Stimulated activated CD4-positive, alpha-beta T cell treated with anti-CD3 and anti-CD28 coated beads, Interleukin-15, amount 100 ng/mL, for 1 hour (primary cell): ENCODE measurements at places on chromosomes 11 and 22.

GRCh38 chr22:38135133-38135706 is 24.7 kb upstream of the BAIAP2L2 start:
- no peak for DNase-seq

DNA sequence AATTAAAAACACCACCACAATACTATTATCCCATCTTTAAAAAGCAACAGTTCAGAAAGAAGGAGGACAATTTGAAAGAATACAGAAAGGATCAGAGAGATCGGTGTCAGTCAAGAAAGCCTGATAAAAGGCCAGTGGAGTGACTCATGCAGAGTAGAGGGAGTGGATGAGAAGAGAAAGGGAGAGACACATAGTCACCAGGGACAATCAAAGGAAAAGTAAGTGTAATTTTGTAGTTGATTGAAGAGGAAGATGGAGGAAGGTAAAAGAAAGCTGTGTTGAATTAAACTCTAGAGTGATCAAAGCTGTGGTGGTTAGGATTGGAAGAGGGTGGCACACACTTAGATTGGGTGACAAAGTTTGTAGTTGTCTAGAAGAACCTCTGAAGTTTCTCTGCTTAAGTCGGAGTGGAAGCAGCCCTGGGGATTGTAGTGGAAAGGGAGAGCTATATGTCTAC is 14.1 kb downstream of the SPECC1L start:
- no peak for DNase-seq

DNA sequence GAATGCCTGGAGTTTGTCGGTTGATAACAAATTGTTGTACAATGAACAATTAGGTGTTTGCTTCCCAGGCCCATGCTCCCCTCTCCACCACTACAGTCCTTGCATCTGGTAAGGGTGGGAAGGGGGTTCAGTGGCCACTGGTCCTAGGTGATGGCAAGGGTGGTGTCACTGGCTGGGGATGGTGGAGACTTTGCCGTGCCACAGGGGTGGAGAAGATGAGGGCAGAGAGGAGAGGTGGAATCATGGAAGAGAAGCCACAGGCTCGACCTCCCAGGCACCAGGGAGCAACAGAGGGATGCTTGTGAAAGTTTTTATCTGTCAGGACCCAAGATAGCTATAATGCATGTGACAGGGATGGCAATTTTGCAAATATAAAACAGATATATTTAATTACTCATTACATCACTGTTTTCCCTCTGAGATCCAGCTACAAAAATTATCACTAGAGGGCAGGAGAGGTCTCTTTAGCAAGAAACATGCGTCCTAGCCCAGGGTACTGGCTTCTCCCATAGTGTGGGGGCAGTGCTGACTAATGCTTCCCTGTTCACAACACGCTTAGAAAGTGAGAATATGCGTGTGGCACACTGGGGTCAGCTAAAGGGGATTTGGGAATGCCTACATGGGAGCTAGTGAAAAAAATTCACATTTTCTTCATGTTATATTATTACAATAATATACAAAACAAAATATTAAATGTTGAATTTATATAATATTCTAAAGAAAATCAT is 49.0 kb upstream of the AMPD3 start:
- no peak for DNase-seq

GRCh38 chr22:42906605-42907348 is 49.7 kb upstream of the ARFGAP3 start:
- no peak for DNase-seq

GRCh38 chr22:35409783-35410662 is 10.1 kb downstream of the MCM5 start:
- no peak for DNase-seq

GRCh38 chr11:91158297-91158696 is 935.4 kb upstream of the CHORDC1 start:
- no peak for DNase-seq

- no peak for DNase-seq
These were observed 10.8 kb downstream of the RPS6KA4 start for GRCh38 chr11:64369440-64370421.

DNA sequence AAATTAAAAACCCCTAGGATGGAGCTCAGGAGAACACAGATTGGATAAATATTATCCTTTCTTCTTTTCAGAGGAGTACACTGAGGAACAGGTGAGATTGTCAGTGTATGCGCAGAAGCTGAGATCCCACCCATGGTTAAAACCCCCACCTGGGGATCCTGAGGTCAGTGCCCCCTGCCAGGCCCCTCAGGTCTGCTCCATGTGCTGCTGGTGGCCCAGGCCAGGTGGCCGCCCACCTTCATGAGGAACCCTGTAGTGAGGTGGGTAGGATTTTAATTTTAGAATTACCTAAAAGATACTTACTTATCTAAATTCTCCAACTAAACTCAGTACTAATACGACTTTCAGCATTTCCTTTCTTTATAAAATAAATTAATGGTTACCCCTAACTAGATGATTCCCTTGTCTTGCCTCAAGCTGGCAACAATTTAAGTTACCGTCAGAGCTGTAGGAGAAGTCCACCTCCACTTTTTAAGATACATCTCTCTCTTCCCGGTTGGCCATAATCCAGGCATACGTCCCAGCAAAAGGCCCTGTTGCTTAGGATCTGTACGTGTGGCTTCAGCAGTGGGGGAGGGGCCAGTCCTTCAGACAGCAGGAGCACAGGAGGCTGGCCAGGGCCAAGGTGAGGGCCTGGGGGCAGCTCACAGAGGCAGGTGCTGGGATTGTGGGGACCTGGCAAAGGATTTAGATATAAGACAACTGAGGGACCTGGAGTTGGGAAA is 61.5 kb upstream of the PITPNB start:
- DNase-seq, result no peak

- no peak for DNase-seq
These were observed 6.1 kb downstream of the SMCO4 start for GRCh38 chr11:93537049-93537448.

- DNase-seq, result no peak
These were observed 450.6 kb upstream of the B3GAT1 start for GRCh38 chr11:134862587-134863195.

DNA sequence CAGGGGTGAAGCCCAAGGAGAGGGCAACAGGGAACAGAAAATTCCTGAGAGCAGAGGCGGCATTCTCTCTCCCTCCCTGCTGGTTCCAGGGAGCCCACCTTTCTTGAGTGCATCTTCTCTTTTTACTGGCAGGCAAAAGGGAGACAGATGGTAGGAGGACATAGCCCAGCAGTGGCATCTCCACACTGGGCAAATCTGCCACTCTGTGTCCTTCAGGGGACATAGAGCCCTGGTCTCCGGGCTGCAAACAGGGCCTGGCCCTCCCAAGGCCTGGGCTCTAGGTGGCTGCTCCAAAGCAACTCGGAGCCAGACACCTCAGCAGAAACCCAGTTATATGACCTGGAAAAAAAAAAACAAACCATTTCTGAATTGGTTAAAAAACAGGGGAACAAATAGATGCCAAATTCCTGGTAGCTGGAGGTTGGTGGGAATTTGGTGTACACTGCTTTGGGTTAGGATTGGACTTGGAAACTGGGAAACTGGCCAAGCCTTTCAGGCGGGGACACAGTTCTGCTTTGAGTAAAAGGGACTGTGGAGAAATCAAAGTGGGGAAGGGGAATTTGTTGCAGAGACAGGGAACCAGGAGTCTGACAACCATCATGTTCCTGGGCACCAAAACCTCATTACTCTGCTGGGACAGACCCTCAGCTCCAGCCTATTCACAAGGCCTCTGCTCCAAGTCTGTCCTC is 23.6 kb upstream of the DKK3 start:
- no peak for DNase-seq

GRCh38 chr11:115290893-115291292 is 213.3 kb downstream of the CADM1 start:
- no peak for DNase-seq

GRCh38 chr11:93983542-93984195 is 37.5 kb upstream of the HEPHL1 start:
- no peak for DNase-seq

DNA sequence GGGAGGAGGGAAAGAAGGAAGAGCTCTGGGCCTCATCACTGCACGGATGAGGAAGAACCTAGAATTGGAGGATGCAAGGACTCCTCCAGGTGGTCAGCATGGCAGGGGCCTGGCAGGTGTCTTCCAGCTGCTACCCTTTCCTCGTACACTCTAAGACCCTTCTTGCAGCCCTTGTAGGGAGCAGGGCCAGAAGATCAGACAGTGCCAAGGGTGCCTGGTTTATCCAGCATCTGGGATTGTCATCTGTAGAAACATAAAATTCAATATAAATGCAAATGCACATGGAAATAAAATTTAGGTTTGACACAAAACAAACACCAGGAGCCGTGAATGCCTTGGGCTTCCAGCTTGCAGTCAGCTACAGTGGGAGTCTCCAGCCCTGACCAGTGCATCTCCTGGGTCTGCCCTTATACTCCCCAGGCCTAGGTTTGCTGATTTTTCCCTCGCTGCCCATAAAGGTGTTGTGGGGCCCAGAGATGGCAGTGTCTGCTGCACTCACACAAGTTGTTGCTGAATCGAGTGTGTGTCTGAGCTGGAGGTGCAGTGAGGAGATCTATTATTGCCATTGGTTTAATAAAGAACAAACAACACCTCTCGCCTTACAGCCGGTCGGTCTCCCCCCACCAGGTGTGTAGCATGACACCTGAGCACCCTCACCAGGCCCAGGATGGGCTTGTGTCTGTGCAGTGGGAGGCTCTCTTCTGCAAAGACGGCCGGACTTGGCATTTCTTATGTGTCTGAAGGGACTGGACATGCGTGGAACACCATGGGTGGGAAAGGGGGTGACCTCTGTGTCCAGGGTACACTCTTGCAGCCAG is 87.1 kb downstream of the BCR start:
- DNase-seq, result no peak

- no peak for DNase-seq
These were observed 25.6 kb downstream of the TXN2 start for GRCh38 chr22:36455571-36456463.
